NCI-H1417 treated with DMSO at 0.1 percent for 48 hours (cell line): ENCODE measurements at places on chromosomes 6 and 20.

- DNase-seq: no peak
Measured at GRCh38 chr6:89297695-89298351, 17.3 kb downstream of the GABRR2 start.

GRCh38 chr20:48776306-48776705 is 51.5 kb downstream of the PREX1 start:
- no peak for DNase-seq

DNA sequence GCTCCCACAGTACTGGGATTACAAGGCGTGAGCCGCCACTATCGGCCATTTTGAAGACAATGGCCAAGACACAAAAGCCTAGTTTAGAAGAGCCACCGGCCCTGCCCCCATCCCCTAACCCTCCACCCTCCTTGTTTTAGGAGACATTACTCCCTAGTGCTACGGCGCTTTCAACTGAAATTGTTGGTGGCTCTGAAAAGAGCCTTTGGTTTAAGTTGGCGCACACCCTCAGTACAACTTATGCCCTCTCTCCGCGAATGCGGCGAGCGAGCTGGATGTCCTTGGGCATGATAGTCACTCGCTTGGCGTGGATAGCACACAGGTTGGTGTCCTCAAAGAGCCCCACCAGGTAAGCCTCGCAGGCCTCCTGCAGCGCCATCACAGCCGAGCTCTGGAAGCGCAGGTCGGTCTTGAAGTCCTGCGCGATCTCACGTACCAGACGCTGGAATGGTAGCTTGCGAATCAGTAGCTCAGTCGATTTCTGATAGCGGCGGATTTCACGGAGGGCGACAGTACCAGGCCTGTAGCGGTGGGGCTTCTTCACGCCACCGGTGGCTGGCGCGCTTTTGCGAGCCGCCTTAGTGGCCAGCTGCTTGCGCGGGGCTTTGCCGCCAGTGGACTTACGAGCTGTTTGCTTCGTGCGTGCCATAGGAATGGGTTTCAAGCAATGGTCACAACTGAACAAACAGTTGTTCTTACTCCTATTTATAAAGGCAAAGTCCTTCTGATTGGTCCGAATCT is 114.9 kb upstream of the BTN3A2 start:
- DNase-seq: peak; percentile 82

DNA sequence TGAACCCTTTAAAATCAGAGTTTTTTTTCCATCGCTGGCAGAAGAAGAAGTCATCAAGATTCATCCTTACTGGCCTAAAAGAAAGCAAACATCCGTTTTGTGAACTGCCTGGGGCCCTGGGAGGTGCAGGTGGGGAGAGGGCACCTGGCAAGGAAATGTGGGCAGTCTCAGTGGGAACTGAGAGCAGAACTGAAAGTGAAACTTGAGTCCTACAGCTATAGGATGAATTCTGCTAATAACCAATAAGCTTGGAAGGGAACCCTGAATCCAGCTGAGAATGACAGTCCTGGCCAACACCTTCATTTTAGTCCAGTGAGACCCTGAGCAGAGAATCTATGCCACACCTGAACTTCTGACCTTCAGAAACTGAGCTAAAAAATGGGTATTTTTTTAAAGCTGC is 130.1 kb upstream of the ASCC3 start:
- DNase-seq: no peak

GRCh38 chr6:73418081-73418741 is 23.6 kb downstream of the DDX43 start:
- no peak for DNase-seq

GRCh38 chr6:109262261-109262660 is 120.0 kb downstream of the CD164 start:
- no peak for DNase-seq

DNA sequence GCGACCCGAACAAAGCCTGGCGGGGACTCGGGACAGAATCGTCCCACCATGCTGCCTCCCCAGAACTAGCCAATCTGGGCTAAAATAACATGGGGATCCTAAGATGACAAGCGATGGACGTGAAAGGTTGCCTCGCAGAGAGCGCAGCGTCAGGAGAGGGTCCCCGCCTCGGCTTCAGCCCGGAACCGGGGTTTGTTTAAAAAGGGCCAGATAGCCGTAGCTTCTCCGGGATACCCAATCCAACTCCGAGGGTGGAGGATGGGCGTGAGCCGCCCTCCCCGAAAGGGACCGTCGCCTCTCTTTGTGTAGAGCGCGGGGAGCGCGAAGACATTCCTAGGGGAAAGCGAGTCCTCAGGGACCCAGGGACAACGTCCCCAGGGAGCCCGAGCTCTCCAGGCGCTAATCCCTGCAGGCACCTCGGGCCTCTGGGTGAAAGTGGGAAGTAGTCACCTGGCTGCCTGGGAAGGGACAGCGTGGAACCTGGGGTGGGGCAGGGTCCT is 643 bp downstream of the CD24 start:
- no peak for DNase-seq

- DNase-seq: no peak
Measured at GRCh38 chr6:3798055-3798919, 46.8 kb upstream of the PXDC1 start.

- DNase-seq: no peak
Measured at GRCh38 chr6:108846101-108846500, 2.1 kb upstream of the ARMC2 start.

DNA sequence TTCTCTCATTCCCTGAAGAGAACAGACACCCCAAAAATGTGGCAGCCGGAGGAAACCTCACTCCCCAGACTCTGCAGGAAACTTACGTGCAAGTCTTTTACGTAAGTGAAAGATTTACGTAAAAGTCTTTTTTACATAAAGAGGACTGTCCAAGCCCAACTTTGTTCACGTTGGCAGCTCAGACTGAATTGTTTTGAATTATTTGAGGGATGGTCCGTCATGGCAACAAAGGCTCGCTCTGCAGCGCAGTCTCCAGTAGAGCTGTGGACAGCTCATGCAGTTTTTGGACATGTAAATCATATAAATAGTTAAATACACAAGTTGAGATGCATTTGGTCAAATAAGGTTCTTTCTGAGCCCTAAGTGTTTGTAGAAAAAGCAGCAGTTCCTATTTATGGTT is 394.8 kb downstream of the QKI start:
- no peak for DNase-seq

DNA sequence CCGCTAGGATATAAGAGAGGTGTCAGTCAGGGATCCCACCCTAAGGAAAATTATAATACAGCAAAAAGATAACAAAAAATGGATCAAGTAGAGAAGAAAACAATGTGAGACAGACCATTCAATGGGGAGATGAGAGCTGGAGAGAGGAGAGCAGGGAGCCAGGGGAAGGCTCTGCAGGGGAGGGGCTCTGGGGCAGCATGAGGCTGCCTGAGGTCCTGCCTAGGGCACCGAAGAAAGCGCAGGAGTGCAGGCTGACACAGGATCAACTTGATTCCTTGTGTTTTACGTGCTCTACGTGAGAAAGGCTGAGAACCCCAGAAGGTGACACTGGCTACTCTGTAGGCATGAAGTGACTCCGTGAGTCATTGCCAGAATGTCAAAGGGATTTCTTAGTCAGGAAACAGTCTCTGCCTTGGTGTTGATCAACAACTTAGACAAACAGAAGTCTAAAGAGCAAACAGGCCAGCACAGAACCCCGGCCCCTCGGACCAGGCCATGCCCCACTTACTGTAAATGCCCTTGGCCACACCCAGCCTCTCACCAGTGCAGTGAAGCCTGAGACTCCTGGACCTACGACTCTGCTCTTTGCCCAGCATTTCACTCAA is 290.1 kb upstream of the PRDM1 start:
- DNase-seq: no peak

DNA sequence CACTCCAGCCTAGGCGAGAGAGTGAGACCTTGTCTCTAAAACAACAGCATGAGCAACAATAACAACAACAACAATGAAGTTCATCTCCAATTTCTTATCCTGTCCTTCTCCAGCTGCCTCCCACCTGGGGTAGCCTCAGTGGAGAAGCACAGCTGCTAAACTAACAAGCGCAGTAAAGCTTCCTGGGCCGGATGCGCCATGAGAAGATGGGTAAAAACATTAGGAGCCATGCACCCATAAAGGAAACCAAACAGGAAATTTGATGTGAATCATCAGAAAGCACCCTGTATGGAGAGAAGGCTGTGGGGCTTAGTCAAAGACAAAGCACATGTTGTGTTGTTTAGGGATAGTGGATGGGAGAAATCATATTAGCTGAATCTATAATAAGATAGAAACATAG is 61.1 kb upstream of the CCN6 start:
- no peak for DNase-seq

DNA sequence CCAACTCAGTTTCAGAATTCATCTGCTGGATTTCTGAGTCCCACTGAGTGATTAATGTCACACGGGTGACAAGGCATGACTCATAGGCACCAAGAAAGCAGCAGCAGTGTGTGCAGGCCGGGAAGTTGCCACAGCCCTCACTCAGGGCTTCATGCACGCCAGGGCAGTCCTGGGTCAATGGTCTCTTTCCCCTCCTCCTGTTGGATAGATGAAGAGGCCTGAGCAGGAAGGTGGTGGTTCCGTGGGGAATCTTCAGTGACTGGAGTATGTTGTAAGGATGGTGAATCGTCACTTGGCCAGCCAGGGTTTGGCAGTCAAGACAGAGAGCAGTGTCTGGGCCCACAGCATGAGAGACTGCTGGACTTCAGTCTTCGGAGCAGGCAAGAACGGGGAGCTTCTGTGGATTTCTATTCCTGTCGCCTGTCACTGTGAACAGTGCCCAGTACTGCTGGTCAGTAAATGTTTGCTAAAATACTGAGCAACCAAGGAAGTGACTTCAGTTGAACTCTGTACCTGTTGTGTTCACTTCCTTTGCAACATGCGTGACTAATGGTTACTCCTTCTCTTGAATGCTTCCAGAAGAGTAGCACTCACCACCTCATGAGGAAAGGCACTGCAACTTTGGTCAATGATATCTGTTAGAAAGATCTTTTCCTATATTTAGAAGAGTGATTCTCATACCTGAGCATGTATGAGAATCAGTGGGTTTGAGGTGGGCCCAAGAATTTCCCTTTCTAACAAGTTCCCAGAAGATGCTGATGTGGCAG is 62.0 kb upstream of the CD93 start:
- DNase-seq: no peak

- DNase-seq: no peak
Measured at GRCh38 chr6:75266716-75267291, 17.8 kb downstream of the TMEM30A start.

DNA sequence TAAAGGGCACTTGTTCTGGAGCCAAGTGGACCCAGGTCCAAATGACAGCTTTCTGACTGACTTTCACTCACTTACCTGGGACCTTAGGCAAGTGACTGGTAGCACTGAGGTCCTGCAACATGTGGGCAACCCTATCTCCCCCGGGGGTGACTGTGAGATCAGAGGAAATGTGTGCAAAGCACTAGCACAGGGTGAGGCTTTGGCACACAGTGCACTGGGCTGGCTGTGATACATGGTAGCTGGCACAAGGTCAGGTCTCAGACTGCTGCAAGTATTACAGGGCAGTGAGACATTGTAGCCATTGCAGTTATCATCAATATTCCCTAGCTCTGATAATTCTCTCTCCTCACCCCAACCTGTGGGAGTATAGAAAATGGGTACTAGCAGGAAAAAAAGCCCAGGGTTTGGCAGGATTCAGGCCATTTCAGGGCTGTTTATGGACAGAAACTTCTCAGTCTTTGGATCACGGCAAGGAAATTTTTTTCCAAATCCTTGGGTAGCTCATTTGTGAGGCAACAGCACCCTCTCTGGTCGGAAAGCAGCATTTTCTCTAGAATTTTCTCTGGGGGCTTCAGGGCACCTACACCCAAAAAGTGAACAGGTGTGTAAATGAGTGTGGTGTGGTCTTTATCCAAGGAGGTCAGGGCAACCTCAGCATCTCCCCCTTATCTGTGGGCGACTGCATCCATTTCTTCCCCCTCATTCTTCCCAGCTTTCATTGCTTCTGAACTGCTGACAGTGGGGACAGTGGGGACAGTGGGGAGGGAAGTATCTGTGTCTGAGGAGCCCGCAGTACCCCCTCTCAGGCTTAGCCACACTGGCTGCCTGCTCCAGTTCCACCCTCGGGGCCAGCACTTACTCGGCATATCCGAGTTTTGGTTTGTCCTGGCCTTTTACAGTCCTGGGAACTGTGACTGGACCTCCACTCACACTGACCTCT is 148.7 kb upstream of the PHACTR3 start:
- DNase-seq: no peak

GRCh38 chr6:169168706-169169105 is 84.9 kb downstream of the THBS2 start:
- no peak for DNase-seq

- no peak for DNase-seq
Measured at GRCh38 chr6:118080547-118080946, 173.5 kb downstream of the SLC35F1 start.

DNA sequence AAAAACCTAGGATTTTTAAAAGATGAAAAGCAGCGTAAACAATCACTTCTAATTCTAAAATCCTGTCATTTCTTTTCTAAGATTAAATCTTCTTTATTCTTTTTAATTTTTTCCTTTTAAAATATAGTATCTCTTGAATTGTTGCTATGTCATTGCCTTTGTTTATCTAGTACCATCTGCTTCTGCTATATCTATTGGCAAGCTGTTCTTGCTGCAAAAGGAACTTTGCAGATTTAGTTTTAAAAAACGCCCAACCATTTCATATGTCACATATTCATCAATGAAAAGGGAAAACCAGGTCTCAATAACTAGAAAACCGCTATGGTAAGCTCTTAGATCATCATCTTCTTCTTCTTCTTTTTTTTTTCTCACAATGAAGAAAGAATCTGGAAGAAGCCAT is 11.5 kb upstream of the EEF1A1 start:
- DNase-seq: no peak

- DNase-seq: peak; percentile 35
Measured at GRCh38 chr20:8043687-8044282, 24.2 kb upstream of the TMX4 start.

DNA sequence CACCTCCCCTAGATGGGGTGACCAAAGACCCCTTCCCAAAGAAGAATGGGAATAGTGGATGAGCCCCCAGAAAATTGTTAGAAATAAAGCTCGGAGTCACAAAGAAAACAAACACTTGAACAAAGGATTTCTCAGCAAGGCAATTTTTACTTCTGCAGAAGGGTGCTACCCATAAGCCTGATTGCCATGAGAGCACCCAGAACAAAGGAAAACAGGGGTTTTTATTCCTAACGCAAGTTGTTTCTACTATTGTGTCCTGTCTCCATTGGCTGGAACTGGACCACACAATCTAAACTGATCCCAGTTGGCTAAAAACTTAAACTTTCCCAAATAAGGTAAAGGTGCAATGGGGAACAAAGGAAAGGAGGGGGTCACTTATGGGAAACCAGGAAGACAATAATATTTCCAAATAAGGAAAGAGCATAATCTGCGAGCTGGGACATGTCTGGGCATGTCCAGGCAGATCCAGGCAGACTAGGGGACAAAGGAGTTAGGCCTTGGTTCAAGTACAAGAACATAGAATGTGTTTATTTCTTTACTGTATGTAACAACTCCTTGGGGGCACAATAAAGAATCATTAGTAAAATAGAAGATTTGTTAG is 20.0 kb downstream of the HLA-B start:
- DNase-seq: no peak

- DNase-seq: no peak
Measured at GRCh38 chr6:144036064-144036834, 28.2 kb upstream of the PLAGL1 start.

- no peak for DNase-seq
Measured at GRCh38 chr20:15835811-15836210, 737.4 kb downstream of the KIF16B start.
